ENCODE measurements at places on chromosomes 16 and 17. TPM values are rescaled to one million over a fixed set of nuclear protein-coding genes. Genes with fewer than 3 reads are reported as not detected.

The NPIPA7 gene
- 2.0 TPM for total RNA-seq

The TEKT5 gene
- total RNA-seq: not detected

The CIITA gene
- 0.25 TPM for total RNA-seq

The IL34 gene
- 1.5 TPM for total RNA-seq

The C16orf95 gene
- total RNA-seq: 2.0 TPM
